ENCODE measurements at places on chromosomes 16 and 17. TPM values are rescaled to one million over a fixed set of nuclear protein-coding genes. Genes with fewer than 3 reads are reported as not detected.

GRCh38 chr16:8892101-8892575, 10.0 kb downstream of the LITAFD start:
- H3K27me3 ChIP-seq, result no peaks in the 10 kb centered on the region
- no peak overlapping the region for H3K4me3 ChIP-seq
- no peaks in the 10 kb centered on the region for H3K4me1 ChIP-seq
- DNase-seq, result no peak
- H3K27ac ChIP-seq, result no peak overlapping the region

DNA sequence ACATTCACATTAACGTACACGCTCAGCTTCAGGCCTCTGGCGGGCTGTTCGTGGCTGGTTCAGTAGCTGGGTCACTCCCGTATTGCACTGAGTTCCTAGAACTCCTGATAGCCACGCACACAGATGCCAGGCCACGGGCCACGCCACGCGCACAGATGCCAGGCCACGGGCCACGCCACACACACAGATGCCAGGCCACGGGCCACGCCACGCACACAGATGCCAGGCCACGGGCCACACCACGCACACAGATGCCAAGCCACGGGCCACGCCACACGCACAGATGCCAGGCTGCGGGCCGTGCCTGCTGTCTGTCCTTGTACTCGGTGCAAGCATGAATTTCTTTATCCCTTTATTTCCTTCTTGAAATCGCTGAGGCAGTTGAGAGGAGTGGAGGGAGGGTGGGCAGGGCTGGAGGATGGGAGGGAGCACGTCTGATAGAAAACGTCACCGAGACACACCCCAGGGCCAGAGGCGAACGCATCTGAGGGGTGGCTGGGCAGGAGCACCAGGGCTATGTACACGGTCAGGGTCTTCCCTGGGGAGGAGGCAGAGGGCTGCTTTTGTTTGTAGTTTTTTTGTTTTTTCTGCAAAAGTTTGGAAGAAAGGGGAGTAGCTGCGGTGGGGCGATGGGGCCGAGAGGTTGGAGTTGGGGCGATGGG, 8.6 kb upstream of the PABPN1L start:
- no peaks in the 10 kb centered on the region for H3K36me3 ChIP-seq
- H3K4me3 ChIP-seq, result no peak overlapping the region

- peaks cover 2% of the 10 kb centered on the region for H3K27me3 ChIP-seq
- no peaks in the 10 kb centered on the region for H3K36me3 ChIP-seq
- H3K27ac ChIP-seq, result no peak within 1 kb of the TSS
- peak; percentile 60 for DNase-seq
- peak within 1 kb of the TSS; percentile 74 for H3K4me3 ChIP-seq
- H3K4me1 ChIP-seq, result 0 out of 2 replicates have a peak, but pooled peaks cover 2% of the 10 kb centered on the region
These were observed at the start of gene DUS1L for GRCh38 chr17:82065638-82066303. DUS1L (minus strand) TSS chr17:82065804; CDS start chr17:82065059, 745 bp downstream.

- no peaks in the 10 kb centered on the region for H3K27me3 ChIP-seq
- DNase-seq, result peak; percentile 36
- H3K4me3 ChIP-seq, result no peak overlapping the region
- no peak overlapping the region for H3K27ac ChIP-seq
- peaks cover 8% of the 10 kb centered on the region for H3K36me3 ChIP-seq
These were observed 16.9 kb downstream of the SYT17 start for GRCh38 chr16:19184823-19185509.

The C17orf100 gene
- total RNA-seq, result 2.7 TPM

DNA sequence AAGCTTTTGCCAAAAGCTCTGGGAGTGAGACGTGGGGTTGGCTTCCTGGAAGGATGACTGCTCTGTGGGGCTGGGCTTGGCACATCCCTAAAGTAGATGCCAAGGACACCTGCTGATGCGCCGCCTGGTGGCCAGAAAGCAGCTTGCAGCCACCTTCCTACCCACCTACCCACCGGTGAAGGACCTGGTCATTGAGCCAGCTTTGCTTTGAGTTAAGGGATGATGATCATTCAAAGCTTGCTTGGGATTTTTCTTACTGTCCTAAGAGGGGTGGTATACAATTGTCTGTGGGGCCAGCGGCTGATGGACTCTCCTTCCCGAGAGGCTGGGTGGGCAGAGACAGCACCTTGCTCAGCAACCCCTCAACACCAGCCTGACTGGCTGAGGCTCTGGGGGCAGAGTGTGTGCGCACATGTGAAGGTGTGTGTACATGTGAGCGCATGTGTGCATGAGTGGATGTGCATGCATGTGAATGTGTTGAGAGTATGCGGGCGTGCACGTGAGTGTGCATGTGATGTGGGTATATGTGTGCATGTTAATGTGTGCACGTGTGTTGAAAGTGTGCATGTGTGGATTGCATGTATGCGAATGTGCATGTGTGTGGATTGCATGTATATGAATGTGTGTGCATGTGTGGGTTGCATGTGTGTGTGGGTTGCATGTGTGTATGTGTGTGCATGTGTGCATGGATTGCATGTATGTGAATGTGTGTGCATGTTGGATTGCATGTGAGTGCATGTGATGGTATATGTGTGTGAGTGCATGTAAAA, 18.6 kb downstream of the C1QTNF1 start:
- no peaks in the 10 kb centered on the region for H3K36me3 ChIP-seq
- H3K4me1 ChIP-seq, result peaks cover 6% of the 10 kb centered on the region
- H3K4me3 ChIP-seq, result no peak overlapping the region
- peaks cover 12% of the 10 kb centered on the region for H3K27me3 ChIP-seq
- H3K27ac ChIP-seq, result no peak overlapping the region
- peak; percentile 90 for DNase-seq

- no peak overlapping the region for H3K4me3 ChIP-seq
- H3K27ac ChIP-seq, result no peak overlapping the region
- H3K36me3 ChIP-seq, result peaks cover 12% of the 10 kb centered on the region
- DNase-seq, result peak; percentile 83
These were observed 68.2 kb downstream of the MYO18A start for GRCh38 chr17:29111816-29112499.

GRCh38 chr16:89957216-89957785, 8.7 kb downstream of the DEF8 start:
- H3K4me3 ChIP-seq, result no peak overlapping the region
- no peak overlapping the region for H3K27ac ChIP-seq
- peaks cover 2% of the 10 kb centered on the region for H3K4me1 ChIP-seq

GRCh38 chr16:49281480-49281842, at the start of gene CBLN1:
CBLN1 (minus strand) TSS chr16:49281838; CDS start chr16:49281465, 373 bp downstream.
- H3K27ac ChIP-seq, result no peak within 1 kb of the TSS
- DNase-seq, result no peak
- peaks cover 91% of the 10 kb centered on the region for H3K27me3 ChIP-seq
- H3K36me3 ChIP-seq, result no peaks in the 10 kb centered on the region
- H3K4me3 ChIP-seq, result peak within 1 kb of the TSS; percentile 88

DNA sequence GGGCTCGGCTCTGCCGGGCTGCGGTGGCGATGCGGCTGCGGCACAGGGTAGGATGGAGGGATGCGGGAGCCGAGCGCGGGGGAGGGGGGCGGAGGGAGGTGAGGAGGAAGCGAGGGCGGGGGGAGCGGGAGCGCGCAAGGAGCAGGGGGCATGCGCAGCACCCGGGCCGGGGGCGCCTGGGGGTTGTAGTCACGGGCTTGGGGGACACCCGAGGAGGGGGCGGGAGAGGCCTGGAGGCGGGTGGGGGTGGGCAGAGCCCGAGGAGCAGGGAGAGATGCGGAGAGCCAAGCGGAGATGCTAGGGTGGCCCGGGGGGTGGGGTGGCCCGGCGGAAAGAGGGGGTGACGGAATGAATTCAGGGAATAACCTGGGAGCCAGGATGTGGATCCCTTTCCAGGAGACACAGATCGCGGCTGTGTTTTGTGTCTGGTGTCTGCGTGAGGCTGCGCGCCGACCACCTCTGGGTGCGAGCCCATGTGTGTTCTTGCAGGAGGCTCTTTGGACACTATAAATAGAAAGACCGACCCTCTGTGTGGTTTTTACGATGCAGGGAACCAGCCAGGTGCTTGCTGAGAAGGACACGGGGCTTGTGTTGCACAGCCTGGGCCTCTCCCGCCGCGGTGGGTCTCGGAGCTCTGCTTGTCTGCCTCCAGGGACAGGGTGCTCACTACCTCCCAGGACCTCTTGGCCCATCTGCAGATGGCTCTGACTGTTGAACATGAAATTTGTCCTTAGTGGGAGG, at the start of gene STX1B:
Gene STX1B, minus strand, starts transcription at position 54 of the 741 bp plus-strand sequence. CDS start 242 bp downstream, outside the sequence.
- H3K27ac ChIP-seq, result no peak within 1 kb of the TSS
- peaks cover 34% of the 10 kb centered on the region for H3K27me3 ChIP-seq
- H3K4me1 ChIP-seq, result peaks cover 24% of the 10 kb centered on the region
- peak; percentile 90 for DNase-seq
- no peaks in the 10 kb centered on the region for H3K36me3 ChIP-seq
